HCT116 (cell line): ENCODE measurements at places on chromosomes 16 and 17. TPM values are rescaled to one million over a fixed set of nuclear protein-coding genes. Genes with fewer than 3 reads are reported as not detected.
A peak's percentile ranks its signal among the peaks of the same experiment; 100 is the strongest.

- no peak for DNase-seq
These were observed 37.5 kb upstream of the CCR7 start for GRCh38 chr17:40602445-40603443.

GRCh38 chr17:75535119-75535537, 9.6 kb downstream of the LLGL2 start:
- DNase-seq = no peak

- DNase-seq = peak; percentile 26
These were observed 20.4 kb upstream of the CPNE2 start for GRCh38 chr16:57071831-57072582.

GRCh38 chr17:80761110-80761871, 216.7 kb downstream of the RPTOR start:
- peak; percentile 72 for DNase-seq

- no peak for DNase-seq
These were observed 33.3 kb upstream of the C16orf82 start for GRCh38 chr16:27033281-27033979.

GRCh38 chr17:50523208-50523607, 9.3 kb upstream of the EPN3 start:
- DNase-seq = no peak

DNA sequence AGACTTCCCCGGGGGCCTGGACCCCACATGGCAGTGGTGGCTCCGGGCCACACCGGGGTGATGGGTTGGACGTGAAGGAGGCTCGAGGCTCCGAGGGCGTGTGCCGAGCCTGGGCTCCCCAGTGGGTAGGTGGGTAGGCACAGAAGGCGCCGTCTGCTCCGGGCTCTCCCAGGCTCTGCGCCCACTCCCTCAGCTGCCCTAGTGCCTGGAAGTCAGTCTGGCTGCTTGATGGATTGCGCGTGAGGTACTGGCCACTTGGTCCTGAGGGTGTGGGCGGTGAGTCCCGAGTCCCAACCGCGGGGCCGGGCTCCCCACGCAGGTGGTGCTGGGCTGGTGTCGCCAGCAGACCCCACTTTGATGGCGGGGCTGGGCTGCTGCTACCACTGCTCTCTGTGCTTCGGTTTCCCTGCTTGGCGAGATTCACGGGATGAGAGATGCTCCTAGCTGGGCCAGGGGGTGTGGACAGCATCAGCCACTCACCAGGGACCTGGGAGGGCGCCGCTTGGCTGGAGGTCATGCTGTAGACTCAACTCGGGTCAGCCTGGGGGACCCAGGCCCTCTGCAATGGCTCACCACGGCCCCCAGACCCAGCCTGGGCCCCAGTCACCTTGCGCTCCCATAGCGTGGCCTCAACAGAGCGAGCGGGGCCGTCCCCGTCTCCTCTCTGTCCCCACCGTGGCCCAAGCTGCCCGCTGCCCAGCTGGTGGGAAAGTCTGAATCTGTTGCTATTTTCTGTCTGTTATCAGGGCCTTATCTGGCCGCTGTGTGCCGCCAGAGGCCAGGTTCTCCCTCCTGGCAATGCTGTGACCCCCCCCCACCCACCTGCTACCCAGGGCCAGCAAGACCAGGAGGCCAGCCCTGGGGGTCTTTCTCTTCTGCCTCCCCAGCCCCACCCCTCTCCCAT, 26.1 kb downstream of the ZFPM1 start:
- no peak for DNase-seq

DNA sequence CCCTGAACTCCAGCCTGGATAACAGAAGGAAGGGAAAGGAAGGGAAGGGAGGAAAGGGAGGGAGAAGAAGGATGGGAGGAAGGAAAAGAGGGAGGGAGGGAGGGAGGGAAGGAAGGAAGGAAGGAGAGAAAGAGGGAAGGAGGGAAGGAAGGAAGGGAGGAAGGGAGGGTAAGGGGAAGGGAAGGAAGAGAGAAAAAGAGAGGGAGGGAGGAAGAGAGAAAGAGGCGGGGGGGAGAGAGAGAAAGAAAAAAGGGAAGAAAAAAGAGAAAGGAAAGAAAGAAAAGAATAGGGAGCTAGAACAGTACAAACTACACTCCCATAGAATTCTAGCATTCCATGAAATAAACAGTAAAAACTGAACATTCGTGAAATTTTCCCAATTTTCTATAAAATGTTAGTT, 23.1 kb upstream of the TRIM37 start:
- DNase-seq = no peak

DNA sequence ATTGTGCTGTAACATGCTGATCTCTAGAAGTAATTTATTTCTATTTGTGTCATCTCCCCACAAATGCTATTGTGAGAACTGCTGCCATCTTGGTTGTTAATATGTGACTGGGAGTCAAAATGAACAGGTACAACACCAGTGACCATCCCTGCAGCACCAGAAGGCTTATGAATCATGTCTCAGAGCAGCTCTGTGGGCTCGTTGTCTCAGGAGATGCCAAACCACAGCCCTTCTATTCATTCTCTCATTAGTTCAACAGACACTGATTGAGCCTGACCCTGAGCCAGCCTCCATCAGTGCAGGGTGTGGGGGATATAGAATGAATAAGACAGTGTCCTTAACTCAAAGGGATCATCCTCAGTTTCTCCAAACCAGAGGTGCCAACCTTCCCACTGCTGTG, 92.5 kb downstream of the UTP18 start:
- DNase-seq = no peak

DNA sequence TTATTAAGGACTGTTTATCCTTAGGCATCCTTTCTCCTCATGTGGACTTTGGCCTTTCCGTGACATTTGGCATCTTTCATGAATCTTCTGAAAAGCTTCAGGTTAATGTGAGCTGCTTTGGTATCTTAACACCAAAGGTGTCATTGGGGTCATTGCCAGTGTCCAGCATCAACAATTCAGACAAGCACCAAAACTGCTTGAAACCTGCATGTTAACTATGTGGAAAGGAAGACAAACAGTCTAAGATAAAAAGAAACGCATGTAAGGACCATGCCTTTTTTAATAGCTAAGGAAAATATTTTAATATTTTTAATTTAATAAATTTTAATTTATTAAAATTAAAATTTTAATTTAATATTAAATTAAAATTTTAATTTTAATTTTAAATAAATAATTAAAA, 7.9 kb downstream of the ALOX12 start:
- DNase-seq = no peak

DNA sequence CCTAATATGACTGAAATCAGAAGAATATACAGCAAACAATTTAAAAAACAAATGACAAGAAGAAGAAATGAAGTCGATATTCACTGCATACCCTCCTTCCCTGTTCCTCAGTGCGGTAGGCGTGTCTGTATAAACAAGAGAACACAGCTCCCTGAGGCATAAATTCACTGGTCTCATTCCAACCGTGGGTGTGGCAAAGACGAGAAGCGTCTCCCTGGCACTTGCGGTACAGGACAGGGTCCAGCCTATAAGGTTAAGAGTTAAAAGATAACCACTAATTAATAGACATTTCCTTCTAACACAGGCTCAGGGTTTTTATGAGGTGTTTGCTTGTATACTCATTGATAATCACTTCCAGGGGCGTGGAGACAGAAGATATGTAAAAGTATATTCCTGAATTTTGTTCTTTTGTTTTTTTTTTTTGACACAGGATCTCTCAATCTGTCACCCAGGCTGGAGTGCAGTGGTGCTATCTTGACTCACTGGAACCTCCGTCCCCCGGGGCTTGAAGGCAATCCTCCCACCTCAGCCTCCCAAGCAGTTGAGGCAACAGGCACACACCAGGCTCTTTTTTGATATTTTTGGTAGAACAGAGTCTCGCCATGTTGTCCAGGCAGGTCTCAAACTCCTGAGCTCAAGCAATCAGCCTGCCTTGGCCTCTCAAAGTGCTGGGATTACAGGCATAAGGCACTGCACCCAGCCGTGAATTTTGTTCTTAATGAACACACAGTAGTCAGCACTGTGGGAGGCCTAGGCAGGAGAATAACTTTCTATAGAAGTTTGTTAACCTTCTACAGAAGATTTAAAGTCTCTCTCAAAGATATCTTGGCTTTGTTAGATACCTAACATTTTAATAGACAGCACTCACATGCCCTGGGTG, 59.1 kb upstream of the CLEC18B start:
- DNase-seq = peak; percentile 71

GRAPL gene
- 0.44 TPM for total RNA-seq

RPA1 gene
- total RNA-seq = 198 TPM

KIF2B gene
- not detected for total RNA-seq

CD79B gene
- total RNA-seq = 0.59 TPM

KLHL10 gene
- total RNA-seq = not detected

TP53TG3C gene
- not detected for total RNA-seq
